ENCODE measurements at places on chromosomes 16 and 17.

- DNase-seq: no peak
These were observed 209.9 kb downstream of the PRKCB start for GRCh38 chr16:24045641-24046040.

GRCh38 chr17:51299859-51300258, 39.5 kb downstream of the UTP18 start:
- DNase-seq: no peak

DNA sequence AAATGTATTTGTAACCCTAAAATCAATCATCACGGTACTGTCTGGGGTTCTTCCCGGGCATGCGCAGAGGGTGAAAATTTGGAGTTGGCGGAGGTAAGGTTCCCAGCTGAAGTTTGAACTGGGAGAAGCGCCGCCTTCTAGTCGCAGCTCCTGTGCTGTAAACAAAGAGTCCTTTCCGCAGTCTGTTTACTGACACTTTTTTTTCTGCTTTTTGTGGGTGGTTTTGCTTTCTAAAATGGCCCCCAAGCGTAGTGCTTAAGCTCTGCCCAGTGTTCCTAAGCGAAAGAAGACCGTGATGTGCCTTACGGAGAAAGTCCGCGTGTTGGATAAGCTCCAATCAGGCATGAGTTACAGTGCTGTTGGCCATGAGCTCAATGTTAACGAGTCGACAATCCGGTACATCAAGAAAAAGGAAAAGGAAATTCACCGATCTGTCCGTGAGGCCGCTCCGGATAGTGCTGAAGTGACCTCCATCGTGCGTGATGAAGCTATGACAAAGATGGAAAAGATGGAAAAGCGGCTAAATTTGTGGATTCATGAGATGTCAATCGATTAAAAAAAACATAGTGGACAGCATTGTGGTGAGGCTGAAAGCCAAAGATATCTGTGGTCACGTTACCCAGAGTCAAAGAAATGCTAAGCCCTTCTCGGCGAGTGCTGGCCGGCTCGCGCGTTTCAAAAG, 570 bp upstream of the CFDP1 start:
- peak; percentile 85 for DNase-seq

DNA sequence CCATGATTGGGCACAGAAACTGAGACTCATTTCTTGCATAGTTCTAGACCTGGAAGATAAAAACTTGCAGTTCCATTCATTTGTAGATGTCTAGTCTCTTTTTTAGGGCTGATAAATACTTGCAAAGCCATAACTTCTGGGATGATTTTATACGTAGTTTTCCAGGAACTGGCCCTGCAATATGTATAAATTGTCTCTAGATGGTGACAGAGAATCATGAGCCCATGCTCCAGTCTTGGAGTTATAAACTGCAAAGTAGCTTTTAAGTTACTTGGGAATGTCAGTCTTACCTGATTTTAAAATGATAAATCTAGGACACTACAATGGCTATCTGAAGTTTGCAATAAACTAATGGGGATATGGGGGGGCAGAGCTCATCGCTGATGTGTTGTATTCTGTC, 3.0 kb upstream of the ADAMTS18 start:
- no peak for DNase-seq

GRCh38 chr17:29031488-29031887, 11.5 kb upstream of the PIPOX start:
- DNase-seq: no peak

GRCh38 chr16:30535777-30536190, 1.1 kb upstream of the ZNF747 start:
- no peak for DNase-seq

DNA sequence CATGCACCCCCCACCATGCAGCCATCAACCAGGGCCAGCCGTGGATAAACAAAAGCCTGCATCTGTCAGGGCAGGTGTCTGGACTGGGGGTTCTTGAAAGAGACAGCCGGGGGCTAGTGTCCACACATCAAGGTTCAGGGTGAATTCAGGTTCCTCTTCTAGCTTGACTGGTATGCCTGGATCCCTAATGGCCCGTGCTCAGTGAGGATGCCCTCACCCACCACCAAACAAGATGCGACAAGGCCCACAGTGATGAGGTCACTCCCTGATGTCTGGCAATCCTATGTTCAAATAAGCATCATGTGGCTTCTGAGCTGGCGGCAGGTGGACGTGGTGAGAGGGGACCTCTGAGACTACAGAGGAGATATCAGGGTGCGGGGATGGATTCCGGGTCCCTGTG, 64.6 kb downstream of the GOSR1 start:
- DNase-seq: no peak

- no peak for DNase-seq
These were observed 15.4 kb downstream of the ZFPM1 start for GRCh38 chr16:88468275-88469129.

- no peak for DNase-seq
These were observed 84.8 kb upstream of the DOC2B start for GRCh38 chr17:266219-266618.

GRCh38 chr16:17804857-17805256, 334.1 kb upstream of the XYLT1 start:
- no peak for DNase-seq

- no peak for DNase-seq
These were observed 53.9 kb upstream of the CHMP6 start for GRCh38 chr17:80937462-80938381.

GRCh38 chr17:1561420-1562175, 994 bp downstream of the PITPNA start:
- DNase-seq: no peak

DNA sequence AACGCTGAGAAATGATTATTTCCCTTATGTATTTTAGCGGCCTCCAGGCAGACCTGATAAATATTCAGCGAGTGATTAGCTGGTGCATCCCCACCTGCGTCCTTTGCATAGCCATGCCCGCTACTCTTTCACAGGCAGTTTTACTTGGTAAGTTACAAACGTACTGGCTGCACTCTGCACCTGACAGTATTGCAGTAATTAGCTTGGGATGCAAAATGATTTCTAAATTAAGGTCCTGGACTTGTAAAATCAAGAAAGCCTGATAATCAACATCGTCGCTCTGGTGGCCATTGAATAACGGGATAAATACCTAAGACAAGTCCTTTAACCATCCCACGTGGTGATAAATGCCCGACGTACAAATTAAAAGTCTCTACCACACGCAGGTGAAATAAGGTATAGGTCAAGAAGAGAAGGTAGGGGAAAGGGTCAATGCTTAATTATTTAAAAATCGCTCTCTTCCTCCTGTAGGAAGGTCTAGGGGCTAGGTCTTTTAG, 998 bp upstream of the PRKCA start:
- no peak for DNase-seq

GRCh38 chr16:80954985-80955384, 51.7 kb downstream of the CMC2 start:
- no peak for DNase-seq

DNA sequence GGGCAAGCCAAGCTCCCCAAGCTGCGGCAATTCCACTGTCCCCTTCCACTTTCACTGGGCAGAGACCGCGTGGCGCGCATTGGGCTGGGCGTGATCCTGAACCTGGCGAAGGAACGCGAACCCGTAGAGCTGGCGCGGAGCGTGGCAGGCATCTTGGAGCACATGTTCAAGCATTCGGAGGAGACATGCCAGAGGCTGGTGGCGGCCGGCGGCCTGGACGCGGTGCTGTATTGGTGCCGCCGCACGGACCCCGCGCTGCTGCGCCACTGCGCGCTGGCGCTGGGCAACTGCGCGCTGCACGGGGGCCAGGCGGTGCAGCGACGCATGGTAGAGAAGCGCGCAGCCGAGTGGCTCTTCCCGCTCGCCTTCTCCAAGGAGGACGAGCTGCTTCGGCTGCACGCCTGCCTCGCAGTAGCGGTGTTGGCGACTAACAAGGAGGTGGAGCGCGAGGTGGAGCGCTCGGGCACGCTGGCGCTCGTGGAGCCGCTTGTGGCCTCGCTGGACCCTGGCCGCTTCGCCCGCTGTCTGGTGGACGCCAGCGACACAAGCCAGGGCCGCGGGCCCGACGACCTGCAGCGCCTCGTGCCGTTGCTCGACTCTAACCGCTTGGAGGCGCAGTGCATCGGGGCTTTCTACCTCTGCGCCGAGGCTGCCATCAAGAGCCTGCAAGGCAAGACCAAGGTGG, 9.8 kb downstream of the SARM1 start:
- no peak for DNase-seq

- DNase-seq: no peak
These were observed 30.1 kb downstream of the HIC1 start for GRCh38 chr17:2084766-2085647.

- DNase-seq: no peak
These were observed 12.1 kb upstream of the ALDOA start for GRCh38 chr16:30053376-30054015.

- no peak for DNase-seq
These were observed at the start of gene RAB37 for GRCh38 chr17:74736513-74737298. Gene RAB37, plus strand, starts transcription at chr17:74737256. Its CDS starts 17 bp downstream, at chr17:74737273.

DNA sequence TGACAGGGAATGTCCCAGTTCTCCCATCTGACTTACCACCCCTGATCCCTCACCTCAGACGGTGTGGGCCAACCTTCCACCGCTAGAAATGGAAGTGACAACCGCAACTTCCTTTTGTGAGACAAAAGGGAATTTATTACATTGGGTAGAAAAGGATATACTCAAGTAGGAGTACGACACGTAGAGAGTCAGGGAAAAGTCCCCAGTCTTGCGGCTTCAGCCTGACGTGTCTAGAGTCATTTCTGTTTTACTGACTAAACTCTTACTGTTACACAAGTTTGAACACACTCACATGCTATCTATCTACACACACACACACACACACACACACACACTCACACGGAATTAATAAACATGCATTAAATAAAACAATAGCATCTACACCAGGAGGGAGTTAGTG, 178.9 kb downstream of the COPRS start:
- no peak for DNase-seq

- DNase-seq: no peak
These were observed 11.8 kb downstream of the SLC9A5 start for GRCh38 chr16:67260426-67261063.

DNA sequence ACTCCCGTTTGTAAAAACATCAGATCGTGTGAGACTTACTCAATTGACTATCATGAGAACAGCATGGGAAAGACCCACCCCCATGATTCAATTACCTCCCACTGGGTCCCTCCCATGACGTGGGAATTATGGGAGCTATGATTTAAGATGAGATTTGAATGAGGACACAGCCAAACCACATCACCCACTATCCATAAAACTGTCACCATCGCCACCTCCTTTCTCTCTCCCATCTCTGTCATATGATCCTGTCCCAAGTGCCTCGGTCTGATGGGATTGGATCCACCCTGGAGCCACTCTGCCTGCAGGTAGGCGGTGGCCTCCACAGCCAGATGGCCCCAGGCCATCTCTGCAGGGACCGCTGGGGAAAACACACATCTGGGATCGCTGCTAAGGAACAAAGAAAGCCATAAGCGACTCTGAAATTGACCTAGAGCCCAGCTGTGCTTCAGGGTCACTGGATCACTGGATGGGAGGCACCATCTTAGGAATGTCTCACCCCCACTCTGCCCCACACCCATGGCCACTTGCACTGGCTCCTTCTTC, 61.2 kb downstream of the TMEM186 start:
- DNase-seq: no peak

- no peak for DNase-seq
These were observed 572 bp downstream of the PSMB6 start for GRCh38 chr17:4796552-4796920.

DNA sequence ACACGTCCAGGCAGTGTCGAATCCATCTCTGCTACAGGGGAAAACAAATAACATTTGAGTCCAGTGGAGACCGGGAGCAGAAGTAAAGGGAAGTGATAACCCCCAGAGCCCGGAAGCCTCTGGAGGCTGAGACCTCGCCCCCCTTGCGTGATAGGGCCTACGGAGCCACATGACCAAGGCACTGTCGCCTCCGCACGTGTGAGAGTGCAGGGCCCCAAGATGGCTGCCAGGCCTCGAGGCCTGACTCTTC, 7.2 kb upstream of the CD68 start:
- no peak for DNase-seq

DNA sequence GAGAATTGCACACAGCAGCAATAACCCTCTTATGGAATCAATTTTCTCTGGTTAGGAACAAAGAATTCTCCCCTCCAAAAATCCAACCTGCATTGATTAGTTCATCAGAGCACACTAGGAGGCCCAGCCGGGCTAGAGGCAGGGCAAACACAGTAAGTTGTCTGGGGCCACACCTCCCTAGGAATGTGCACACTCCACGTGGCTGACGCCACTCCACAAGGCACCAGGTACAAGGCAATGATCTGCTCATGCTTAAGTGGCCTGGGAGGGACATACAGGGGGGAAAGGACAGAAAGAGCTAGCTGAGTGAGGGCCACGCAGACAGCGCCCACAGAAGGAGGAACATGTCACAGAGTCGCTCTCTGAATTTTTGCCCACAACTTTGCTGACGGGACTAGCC, 107.6 kb downstream of the SLC39A11 start:
- DNase-seq: no peak

GRCh38 chr16:79449900-79450299, 150.6 kb downstream of the MAF start:
- no peak for DNase-seq

DNA sequence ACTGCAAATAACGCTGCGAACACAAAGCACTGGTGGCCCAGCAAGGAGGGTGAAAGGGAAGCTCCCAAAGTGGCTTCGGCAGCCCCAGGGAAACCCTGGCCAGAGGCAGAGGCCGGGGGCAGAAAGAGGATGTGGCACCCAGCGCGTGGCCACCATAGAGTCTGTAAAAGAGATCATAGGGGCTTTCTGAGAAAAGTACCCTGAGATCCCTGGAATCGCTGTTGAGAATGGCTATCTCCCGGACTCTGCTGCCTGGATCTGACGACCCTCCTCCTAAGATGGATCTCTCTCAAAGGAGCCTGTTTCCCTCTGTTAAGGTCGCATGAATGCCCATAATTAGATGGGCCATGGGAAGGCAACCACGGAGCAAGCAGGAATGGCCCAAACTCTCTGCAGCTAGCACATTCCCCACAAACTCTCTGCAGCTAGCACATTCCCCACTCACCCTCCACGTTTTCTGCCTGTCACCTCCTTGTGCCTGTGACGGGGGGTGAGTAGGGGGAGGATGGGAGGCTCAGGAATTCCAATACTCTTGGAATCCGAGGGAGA, 364.4 kb downstream of the XYLT1 start:
- no peak for DNase-seq

- DNase-seq: no peak
These were observed 54.0 kb upstream of the RBFOX1 start for GRCh38 chr16:7278636-7279035.

DNA sequence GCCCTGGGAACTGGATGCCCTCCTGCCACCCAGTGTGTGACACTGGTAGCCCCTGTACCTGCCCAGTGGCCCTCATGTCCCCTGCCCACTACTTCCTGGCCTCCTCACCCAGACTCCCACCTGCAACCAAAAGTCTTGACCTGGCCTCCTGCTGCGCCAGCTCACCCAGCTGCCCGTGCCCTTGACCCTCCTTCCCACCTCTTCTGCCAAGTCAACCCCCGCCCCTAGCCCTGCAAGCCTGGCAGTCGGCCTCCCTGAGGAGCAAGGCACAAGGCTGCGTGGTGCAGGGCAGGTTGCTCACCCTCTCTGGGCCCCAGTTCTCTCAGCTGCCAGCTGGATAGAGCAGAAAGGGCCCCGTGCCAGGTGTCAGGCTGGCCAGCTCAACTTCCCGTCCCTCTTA, 12.3 kb upstream of the FAM83G start:
- no peak for DNase-seq

Data from right renal pelvis (tissue), 4 donors.